ENCODE measurements at places on chromosomes 1 and 21. TPM values are rescaled to one million over a fixed set of nuclear protein-coding genes. Genes with fewer than 3 reads are reported as not detected.
A peak's percentile ranks its signal among the peaks of the same experiment; 100 is the strongest.

CFAP107 gene
- total RNA-seq = not detected

DNA sequence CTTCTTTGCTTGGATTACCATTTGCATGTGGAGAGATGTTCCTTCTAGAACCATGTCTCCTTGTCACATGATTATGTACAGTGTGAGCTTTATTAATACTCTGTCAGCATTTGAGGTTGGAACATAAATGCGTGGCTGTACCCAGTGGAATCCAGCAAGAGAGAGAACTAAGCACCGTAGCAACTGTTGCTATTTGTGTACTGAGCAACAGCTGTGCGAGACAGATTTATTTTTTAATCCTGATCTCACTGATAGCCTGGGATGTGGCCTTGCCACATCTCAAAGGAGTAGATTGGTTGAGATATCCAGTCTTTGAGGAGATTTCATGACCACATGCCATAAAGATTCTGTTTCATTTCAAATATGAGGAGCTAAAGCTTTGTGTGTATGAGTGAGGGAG lies 43.4 kb downstream of the KIF1B start:
- H3K4me1 ChIP-seq = no peaks in the 10 kb centered on the region
- H3K4me3 ChIP-seq = no peak overlapping the region
- no peak for DNase-seq
- peaks cover 3% of the 10 kb centered on the region for H3K36me3 ChIP-seq
- H3K27ac ChIP-seq = no peak overlapping the region

GRCh38 chr1:107358619-107359327 lies 217.9 kb downstream of the NTNG1 start:
- H3K4me1 ChIP-seq = no peaks in the 10 kb centered on the region
- no peaks in the 10 kb centered on the region for H3K27me3 ChIP-seq
- H3K36me3 ChIP-seq = no peaks in the 10 kb centered on the region

DNA sequence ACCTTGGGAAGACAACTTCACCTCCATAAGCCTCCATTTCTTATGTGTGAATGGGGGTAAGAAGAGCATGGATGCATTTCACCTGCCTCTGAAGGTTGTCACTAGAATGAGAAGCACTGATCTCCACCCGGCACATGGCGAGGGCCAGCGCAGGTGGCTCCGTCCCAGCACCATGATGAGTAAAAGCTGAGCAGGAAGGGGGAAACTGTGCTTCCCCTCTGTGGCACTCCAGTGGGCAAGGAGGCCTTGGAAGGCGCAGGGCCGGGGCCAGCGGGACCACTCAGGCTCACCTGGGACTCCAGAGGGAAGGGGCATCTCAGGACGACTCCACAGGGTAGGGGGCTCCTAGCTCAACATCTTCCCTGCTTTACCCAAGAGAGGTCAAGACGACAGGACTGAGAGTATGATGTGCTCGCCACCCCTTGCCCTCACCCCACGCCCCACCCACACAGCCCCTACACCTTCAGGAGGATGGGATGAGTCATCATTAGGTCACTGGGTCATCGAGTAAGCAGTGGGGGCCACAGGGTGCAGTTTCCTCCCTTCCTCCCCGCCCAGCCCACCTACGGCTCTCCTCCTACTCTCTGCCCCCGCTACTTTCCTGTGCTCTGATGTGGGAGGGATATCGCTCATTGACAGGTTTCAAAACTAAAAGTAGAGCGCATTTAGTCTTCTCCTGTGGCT lies 112.1 kb downstream of the HIVEP3 start:
- H3K27me3 ChIP-seq = no peaks in the 10 kb centered on the region
- H3K27ac ChIP-seq = peak overlapping the region; percentile 89
- peak; percentile 77 for DNase-seq

DNA sequence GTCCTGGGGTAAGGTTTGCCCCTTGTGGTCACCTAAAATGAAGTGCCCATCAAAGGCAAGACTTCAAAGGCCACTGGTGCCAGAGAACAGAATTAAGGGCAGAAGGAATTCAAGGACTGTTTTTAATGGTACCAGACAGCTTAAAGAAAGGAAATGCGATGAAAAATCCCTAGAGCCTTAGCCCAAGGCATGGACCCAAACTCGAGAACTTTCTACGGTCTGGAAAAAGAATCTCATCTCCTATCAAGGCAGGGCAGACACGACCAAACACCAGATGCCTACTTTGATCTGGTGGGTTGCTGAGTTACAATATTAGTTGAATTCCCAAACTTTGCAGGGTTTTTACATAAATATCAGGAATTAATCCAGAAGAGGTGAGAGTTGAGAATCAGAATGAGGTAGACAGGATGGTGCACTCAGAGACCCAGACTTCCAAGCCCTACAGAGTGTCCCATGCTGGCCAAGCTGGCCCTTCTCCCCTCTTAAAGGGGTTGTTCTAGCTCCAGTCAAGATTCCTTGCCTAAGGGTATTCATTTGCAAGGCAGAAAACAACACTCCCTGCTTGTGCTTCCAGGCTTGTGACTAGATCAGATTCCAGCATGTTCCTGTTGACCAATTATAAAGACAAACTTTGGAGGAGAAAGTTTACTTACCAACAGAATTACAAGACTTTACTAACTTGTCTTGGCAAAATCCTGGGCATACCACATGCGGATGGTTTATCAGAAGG lies 48.0 kb downstream of the EDN2 start:
- no peak overlapping the region for H3K4me3 ChIP-seq
- no peaks in the 10 kb centered on the region for H3K4me1 ChIP-seq
- no peak overlapping the region for H3K27ac ChIP-seq
- H3K27me3 ChIP-seq = peaks cover 24% of the 10 kb centered on the region
- no peaks in the 10 kb centered on the region for H3K36me3 ChIP-seq

SH2D2A gene
- 86.7 TPM for total RNA-seq

DNA sequence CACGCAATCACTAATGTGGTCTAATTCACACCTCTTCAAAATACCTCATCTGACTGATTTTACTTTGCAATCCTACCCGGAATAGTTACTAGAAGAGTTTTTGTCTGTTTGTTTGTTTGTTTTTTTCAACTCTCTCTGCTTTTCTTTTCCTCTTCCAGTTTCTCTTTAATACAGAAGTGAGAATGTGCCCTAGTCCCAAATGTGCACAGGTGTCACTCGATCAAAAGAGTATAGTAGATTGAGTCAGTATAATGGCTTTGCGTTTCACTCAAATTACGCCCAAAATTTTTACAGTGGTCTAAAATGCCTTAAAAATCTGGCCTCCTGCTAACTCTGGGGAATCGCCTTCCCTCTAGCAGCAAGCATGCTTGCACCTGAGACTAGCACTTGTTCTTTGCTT lies 1536.8 kb downstream of the KCNT2 start:
- no peaks in the 10 kb centered on the region for H3K27me3 ChIP-seq
- H3K27ac ChIP-seq = no peak overlapping the region
- no peaks in the 10 kb centered on the region for H3K36me3 ChIP-seq
- no peaks in the 10 kb centered on the region for H3K4me1 ChIP-seq
- DNase-seq = no peak
- H3K4me3 ChIP-seq = no peak overlapping the region

SLC9C2 gene
- not detected for total RNA-seq

FMO4 gene
- total RNA-seq = 1.5 TPM

DNA sequence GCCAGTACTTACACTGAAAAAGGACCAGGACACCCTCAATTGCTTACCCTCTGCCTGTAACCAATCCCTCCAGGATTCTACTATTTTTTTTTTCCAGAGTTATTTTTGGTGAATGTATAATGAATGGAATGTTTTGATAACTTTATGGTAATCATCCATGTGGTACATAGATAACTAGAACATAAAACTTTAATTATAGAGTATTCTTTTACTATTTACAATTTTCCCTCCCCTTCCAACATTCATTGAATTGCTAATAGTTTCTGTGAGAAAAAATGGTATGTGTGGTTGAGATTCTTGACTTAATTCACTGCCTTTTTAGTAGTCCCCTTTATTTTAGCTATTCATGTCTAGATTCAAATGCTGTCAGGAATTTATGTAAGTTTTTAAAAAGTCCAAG lies 164.6 kb downstream of the CYYR1 start:
- no peak overlapping the region for H3K4me3 ChIP-seq
- no peak for DNase-seq
- no peaks in the 10 kb centered on the region for H3K36me3 ChIP-seq
- no peaks in the 10 kb centered on the region for H3K27me3 ChIP-seq

DNA sequence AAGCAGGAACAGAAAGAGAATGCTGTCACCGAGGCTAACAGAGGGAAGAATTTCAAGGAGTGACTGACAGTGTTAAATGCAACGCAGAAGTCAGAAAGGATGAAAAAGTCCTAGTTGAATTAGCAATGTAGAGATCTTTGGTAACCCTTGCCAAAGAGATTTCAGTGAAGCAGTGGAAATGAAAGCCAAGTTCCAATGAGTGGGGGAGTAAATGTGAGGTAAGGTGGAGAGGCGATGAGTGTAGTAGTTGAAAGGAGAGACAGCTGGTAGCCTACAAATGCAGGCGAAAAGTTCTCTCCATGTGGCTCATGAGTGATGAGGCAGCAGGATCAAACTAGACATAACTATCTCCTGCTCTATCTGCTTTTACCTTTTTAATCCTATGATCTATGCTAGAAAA lies 74.6 kb upstream of the IPO9 start:
- no peak overlapping the region for H3K4me3 ChIP-seq
- no peak for DNase-seq
- H3K36me3 ChIP-seq = no peaks in the 10 kb centered on the region
- peaks cover 9% of the 10 kb centered on the region for H3K4me1 ChIP-seq

GRCh38 chr21:31862078-31862477 lies 10.7 kb upstream of the HUNK start:
- no peaks in the 10 kb centered on the region for H3K4me1 ChIP-seq
- no peaks in the 10 kb centered on the region for H3K36me3 ChIP-seq
- no peak for DNase-seq
- H3K4me3 ChIP-seq = no peak overlapping the region

- no peak for DNase-seq
- H3K36me3 ChIP-seq = peaks cover 35% of the 10 kb centered on the region
- H3K4me3 ChIP-seq = peak overlapping the region; percentile 52
- H3K27me3 ChIP-seq = no peaks in the 10 kb centered on the region
- H3K27ac ChIP-seq = peak overlapping the region; percentile 85
- peaks cover 93% of the 10 kb centered on the region for H3K4me1 ChIP-seq
These were observed 10.1 kb downstream of the MEF2D start for GRCh38 chr1:156490401-156491032.

DNA sequence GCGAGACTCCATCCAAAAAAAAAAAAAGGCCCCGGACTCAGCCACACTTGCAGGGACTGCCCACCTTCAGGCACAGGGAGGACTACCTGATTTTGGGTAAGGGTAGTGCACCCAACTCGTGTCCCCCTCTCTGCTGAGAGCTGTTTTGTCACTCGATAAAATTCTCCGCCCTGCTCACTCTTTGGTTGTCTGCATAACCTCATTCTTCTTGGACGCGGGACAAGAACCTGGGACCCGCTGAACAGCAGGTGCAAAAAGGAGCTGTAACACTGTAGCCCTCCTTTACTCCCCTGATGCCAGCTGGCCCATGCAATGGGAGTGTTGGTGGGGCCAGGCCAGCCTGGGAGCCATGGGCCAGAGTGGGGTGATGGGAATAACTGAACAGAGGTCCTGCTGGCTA lies 10.6 kb downstream of the S100B start:
- peaks cover 7% of the 10 kb centered on the region for H3K4me1 ChIP-seq
- H3K27me3 ChIP-seq = peaks cover 5% of the 10 kb centered on the region
- peaks cover 20% of the 10 kb centered on the region for H3K36me3 ChIP-seq
- no peak overlapping the region for H3K27ac ChIP-seq

DNA sequence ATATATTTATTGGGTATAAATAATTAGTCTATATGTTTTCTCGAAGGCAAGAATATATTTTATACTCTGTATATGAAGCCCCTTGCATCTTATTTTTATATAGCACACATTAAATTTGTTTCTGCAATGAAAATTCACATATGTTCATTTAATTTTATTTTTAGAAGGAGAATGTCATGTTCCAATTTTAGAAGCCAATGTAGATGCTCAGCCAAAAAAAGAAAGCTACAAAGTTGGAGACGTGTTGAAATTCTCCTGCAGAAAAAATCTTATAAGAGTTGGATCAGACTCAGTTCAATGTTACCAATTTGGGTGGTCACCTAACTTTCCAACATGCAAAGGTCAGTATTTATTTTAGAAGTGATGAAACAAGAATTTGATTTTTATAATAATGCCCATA lies 16.6 kb downstream of the CFHR5 start:
- H3K27me3 ChIP-seq = no peaks in the 10 kb centered on the region
- no peaks in the 10 kb centered on the region for H3K36me3 ChIP-seq
- H3K4me1 ChIP-seq = no peaks in the 10 kb centered on the region
- no peak overlapping the region for H3K27ac ChIP-seq
- no peak overlapping the region for H3K4me3 ChIP-seq

DNA sequence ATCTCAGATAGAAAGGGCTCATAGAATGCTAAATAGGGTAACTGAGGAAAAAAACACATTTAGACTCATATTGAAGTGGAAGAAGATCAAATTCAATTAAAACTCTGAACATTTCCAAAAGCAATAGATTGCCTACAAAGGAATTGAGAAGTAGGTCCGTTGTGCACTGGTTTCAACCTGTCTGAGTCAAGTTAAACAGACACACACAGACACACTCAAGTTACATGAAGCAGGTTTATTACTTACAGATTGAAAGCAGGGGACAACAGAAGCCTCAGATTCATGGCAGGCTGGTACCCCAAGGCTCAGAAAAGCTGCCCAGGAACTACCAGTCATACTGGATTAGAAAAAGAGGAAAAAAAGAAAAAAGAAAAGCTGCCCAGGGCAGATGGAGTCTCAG lies 20.7 kb upstream of the S100A2 start:
- no peaks in the 10 kb centered on the region for H3K36me3 ChIP-seq
- H3K27me3 ChIP-seq = peaks cover 15% of the 10 kb centered on the region

DNA sequence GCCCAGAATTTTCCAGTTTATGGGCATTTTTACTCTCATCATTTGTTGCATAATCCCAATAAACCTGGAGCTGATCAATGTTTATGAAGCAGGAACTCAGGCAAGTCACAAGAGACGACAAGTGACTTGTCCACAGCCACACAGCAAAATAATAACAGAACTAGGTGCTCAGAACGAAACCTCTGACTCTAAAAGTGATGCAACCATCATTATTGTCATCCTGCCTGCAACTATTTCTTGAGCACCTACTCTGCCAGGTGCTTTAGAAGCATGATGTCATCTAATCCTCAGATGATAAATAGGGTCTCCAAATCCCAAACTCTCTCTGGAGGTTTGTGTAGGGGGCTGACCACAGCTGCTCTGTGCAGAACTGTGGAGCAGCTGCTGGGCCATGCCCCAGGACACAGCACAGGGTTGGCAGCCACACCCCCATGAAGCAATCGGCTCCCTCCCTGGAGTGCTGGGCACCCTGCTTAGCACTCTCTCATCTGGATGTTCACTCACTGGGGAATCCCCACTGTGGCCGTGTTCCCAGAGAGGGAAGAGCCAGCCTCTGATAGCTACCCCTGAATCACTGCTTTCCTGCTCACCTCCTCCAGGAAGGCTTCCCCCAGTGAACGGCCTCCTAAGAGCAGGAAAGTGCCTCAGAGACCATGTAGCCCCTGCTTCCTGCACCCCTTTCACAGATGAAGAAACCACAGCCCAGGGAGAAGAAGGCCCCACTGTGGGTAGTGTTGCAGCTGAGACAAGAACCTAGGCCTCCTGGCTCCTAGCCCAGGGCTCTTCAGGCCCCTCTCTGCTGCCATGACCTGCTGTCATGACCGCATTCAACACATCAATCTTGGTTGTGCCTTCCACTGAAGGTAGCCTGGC lies 2.1 kb downstream of the TTC22 start:
- peaks cover 45% of the 10 kb centered on the region for H3K4me1 ChIP-seq
- peak overlapping the region; percentile 64 for H3K4me3 ChIP-seq
- DNase-seq = peak; percentile 31
- H3K27ac ChIP-seq = peak overlapping the region; percentile 84

Measured in activated CD8-positive, alpha-beta T cell treated with anti-CD3 and anti-CD28 coated beads, Interleukin-2, amount 10 ng/mL, durations not matched to agents 7 days and 5 days (primary cell).